Stimulated activated CD4-positive, alpha-beta T cell treated with anti-CD3 and anti-CD28 coated beads, TNF-alpha, amount 100 ng/mL, for 1 hour (primary cell): ENCODE measurements at places on chromosomes 4 and X.

- no peak for DNase-seq
Observed at GRCh38 chrX:28590396-28590795, 3.1 kb downstream of the IL1RAPL1 start.

GRCh38 chr4:32890398-32890797 lies 2170.2 kb downstream of the PCDH7 start:
- DNase-seq, result no peak

DNA sequence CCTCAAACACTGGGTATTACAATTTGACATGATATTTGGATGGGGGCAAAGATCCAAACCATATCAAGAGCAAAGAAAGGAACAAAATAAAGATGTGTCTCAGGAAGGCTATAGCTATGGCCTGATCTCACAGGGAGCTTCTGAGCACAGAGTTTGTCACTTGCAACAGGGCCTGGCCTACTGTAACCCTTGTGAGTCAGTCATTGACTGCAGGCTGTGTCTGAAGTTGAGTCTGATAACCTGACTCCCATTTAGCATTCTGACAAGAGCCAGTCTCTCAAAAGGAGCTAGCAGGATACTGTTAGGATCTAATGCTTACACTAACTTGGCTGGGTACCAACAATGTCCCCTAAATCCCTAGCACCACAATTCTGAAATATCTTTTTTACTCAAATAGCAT lies 612.5 kb upstream of the TECRL start:
- DNase-seq, result no peak

DNA sequence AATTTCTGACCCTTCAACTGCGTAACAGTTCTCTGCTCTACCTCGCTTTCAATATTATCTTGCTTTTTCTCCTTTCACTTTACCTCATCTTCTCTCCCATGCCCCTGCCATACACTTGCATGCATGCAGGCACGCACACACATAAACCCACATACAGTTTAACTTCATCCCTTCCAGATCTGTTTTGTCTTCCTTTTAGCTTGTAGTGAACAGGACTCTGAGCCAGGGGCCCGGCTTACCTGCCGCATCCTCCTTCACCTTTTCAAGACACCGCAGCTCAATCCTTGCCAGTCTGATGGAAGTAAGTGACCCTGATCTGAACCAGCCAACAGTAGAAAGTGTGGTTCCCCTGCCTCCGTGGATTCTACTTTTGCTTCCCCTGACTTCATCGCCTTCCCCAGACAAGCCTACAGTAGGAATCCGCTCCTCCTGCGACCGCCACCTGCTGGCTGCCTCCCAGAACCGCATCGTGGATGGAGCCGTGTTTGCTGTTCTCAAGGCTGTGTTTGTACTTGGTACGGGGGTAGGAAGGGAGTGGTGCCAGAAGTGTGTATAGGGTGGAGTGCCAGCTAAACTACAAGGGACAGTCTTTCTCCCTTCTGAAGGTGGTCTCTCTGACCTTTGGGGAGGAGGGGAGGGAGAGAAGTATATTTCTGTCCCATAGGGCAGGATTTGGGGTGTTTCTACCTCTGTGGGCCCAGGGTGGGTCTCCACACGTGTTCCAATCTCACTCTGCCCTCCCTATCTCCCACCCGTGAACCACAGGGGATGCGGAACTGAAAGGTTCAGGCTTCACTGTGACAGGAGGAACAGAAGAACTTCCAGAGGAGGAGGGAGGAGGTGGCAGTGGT lies 10.7 kb downstream of the MED12 start:
- DNase-seq, result peak; percentile 63

DNA sequence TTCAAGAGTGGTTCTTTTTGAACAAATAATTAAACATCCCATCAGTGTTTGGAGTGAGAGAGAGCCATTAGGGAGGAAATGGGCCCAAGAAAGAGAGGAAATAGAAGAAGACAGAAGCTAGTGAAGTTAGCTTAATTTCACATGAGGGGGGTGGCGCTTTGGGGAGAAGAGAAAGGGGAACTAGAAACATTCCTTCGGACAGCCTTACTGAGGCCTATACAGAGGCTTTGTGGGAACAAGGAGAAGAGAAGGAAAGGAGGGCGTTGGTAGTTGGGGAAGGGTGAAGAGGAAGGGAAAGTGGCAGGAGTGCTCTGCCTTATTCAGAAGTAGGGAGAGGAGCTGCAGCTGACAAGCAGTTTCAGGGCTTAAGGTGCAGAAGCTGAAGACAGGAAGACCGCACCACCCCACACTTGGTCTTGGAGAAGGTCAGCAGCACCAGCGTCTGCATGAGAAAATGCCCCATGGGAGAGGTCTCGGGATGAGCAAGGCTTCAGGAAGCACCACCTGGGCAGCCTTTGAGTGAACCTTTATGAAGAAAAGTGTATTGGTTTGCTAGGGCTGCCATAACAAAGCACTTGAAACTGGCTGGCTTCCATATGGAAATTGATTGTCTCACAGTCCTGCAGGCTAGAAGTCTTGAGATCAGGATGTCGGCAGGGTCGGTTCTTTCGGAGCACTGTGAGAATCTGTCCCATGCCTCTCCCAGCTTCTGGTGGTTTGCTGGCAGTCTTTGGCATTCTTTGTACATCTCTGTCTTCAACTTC lies 85.1 kb downstream of the KIT start:
- no peak for DNase-seq

DNA sequence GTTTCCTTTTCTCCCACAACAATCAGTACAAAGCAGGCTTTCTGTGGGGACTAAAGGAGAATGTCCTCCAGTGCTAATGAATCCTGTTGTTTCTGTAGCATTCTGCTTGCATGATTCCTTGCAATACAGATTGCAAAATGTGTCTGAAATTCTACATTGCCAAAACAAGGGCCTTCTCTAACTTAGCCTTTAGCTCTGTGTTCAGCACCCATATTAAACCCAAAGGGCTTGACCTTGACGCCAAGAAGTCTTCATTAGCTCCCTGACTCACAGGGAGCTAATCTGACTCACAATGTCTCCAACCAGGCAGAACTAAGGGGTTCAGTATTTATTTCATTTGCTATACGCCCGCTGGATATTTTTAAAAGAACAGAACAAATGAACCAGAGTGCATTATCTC lies 241.4 kb upstream of the CLNK start:
- DNase-seq, result no peak

DNA sequence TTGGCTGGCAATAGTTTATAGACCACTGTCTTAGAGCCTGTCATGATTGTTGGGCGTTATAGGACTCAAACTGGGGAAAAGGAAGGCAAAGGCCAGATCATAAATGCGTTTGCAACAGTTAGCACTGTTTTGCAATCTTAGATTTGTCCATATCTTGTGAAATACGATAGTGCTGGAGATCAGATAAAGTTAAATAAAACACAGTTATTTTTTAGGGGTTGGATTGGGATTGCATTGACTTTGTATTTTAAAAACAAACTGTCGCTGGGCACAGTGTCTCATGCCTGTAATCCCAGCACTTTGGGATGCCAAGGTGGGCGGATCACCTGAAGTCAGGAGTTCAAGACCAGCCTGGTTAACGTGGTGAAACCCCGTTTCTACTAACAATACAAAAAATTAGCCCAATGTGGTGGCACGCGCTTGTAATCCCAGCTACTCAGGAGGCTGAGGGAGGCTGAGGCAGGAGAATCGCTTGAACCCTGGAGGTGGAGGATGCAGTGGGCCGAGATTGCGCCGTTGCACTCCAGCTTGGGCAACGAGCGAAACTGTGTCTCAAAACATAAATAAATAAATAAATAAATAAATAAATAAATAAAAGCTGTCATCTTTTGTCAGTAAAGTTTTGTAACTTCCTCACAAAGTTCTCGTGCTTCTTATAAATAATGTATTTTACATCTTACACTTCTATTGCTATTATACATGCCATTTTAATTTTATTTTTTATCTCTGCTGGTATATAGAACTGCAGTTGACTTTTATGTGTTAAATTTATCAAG lies 117.2 kb downstream of the KDM6A start:
- DNase-seq, result no peak

GRCh38 chr4:152257601-152258066 lies 278.3 kb downstream of the FBXW7 start:
- no peak for DNase-seq

GRCh38 chr4:56861360-56861759 lies 39.9 kb upstream of the SPINK2 start:
- no peak for DNase-seq

DNA sequence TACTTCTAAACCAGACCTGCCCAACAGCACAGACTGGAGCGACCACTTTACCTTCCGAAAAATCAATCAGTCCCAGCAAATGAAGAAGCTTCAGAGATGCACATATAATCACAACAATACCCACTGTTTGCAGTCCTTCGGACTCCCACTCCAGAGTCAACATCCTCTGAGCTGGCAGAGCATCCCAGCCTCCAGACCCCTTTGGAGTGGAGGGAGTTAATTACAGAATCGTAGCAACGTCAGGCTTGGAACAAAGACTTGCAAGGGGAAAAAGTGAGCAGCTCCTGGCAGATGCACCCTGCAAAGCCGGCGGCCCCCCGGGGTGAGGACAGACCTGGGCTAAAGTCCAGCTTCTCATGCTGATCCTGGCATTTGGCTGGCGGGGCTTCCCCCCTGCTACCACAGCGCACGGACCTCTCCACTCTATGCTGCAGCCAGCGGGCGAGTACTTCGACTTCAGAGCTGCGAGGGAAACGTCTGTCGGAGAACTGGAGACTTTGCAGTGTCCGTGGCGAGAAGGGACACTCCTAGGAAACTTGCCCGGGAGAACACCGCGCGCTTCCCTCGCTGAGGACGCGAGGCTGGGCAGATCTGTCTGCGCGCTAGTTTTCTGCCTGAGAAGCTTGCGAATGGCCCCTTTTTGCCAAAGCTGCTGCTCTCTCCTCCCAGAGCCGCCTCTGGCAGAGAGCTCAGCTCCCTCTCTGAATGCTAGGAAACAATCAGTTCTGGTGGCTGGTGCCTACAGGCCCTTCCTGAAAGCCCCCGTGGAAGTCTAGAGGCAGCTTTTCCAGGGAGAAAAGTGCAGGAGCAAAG lies 283.7 kb downstream of the PACRGL start:
- no peak for DNase-seq

DNA sequence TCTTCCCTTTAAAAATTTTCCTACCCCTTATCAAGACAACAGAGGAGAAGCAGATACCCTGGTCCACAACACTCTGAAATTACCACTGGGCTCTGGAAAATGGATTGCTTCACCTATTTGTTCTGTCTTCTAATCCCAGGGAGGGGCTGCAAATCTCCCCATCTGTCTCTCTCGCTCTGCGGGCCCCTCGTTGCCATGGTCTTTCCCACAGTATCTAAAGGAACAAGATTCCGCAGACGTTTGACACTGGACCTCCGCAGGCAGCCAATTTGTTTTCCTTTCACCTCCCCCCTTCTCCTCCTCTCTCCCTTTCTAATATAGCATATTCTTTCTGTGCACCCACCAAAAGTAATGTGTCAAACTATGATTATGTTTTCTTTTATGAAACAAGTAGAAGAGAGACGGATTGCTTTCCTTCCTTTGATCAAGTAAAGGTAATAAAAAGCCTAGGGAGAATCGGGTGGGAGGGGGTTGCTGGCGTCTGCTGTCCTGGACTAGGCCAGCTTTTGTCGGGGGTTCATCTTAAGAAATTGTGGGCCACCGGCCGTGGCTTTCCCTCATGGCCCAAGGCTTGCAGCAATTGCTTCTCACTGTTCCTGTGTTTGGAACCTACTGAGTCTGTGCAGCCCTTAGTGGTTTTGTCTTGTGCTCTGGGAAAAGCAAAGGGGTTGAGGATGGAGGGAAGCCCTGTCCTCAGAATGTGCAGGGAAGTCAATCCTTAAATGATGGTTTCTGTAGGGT lies 81.0 kb downstream of the MGST2 start:
- DNase-seq, result no peak

- no peak for DNase-seq
Observed at GRCh38 chrX:9797384-9798360, 11.4 kb downstream of the SHROOM2 start.

DNA sequence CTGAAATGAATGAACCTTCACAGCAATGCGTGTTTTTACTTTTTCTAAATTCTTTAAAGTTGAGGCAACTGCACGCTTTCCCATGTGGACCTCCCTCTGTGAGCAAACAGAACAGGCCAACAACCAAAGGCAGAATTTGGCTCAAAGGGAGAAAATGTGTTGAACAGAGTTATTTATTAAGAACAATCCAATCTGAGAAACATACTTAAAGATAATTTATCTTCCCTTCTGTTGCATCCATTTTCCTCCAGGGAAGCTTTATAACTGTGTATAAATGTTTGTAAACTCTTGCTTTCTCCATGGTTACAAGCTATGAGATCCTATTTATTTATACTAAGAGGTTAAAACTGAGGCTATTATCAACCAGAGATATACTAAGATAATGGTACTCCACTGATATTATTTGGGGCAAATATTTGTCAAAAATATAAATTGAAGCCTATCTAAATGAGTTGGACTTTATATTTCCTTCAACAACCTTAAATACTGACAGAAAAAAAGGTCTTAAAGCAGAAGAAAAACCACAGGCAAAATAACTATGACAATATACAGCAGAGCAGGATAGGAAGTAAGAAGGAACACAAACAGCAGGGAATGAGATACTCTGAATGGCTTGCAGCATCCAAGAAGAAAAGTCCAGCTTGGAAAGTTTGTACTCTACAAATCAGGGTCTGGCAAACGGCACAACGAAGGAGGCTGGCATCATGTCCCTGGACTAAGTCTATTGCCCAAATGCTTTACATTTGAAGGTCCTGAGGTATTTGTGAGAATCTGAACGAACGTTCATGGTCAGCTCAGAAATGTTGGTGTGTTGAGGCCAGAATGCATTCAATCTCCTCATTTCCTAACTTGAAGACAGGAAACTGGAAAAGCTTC lies 663.2 kb upstream of the INTU start:
- no peak for DNase-seq

- no peak for DNase-seq
Observed at GRCh38 chrX:140672840-140673731, 36.5 kb upstream of the LINC00632 start.

GRCh38 chr4:150141756-150142155 lies 63.5 kb downstream of the DCLK2 start:
- no peak for DNase-seq

GRCh38 chr4:74968456-74969164 lies 35.7 kb downstream of the PARM1 start:
- no peak for DNase-seq

GRCh38 chr4:173243321-173243720 lies 74.7 kb downstream of the GALNT7 start:
- DNase-seq, result no peak

- DNase-seq, result no peak
Observed at GRCh38 chr4:169314906-169315305, 44.1 kb upstream of the SH3RF1 start.

GRCh38 chrX:13283512-13283911 lies 36.3 kb downstream of the ATXN3L start:
- no peak for DNase-seq
